T-cell (primary cell): ENCODE measurements at places on chromosomes 16 and 17. TPM values are rescaled to one million over a fixed set of nuclear protein-coding genes. Genes with fewer than 3 reads are reported as not detected.

DNA sequence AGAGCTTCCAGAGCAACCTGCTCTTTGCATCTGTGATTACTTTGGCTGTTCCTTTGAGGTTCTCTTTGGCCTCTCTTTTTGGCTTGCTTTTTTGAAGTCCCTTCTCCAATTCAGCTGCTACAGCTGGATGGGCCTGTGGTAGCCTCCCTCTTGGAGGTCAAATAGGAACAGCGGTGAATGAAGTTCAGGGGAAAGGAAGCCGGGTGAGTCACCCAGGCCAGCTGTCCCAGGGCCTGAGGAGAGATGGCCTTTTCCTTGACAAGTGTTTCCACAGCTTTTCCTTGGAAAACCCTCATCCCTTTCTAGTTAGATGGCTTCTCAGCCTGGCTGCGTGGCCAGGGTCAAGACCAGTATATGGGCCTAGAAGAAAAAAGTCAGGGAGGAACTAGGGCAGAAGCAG, 103.1 kb downstream of the STX8 start:
- no peak overlapping the region for H3K4me3 ChIP-seq
- no peak for DNase-seq
- peaks cover 17% of the 10 kb centered on the region for H3K4me1 ChIP-seq
- H3K36me3 ChIP-seq: no peaks in the 10 kb centered on the region
- no peaks in the 10 kb centered on the region for H3K27me3 ChIP-seq

- H3K4me1 ChIP-seq: peaks cover 12% of the 10 kb centered on the region
- DNase-seq: no peak
- H3K27ac ChIP-seq: no peak overlapping the region
- no peaks in the 10 kb centered on the region for H3K27me3 ChIP-seq
- no peak overlapping the region for H3K4me3 ChIP-seq
These were observed 12.9 kb downstream of the IGSF6 start for GRCh38 chr16:21639493-21639892.

DNA sequence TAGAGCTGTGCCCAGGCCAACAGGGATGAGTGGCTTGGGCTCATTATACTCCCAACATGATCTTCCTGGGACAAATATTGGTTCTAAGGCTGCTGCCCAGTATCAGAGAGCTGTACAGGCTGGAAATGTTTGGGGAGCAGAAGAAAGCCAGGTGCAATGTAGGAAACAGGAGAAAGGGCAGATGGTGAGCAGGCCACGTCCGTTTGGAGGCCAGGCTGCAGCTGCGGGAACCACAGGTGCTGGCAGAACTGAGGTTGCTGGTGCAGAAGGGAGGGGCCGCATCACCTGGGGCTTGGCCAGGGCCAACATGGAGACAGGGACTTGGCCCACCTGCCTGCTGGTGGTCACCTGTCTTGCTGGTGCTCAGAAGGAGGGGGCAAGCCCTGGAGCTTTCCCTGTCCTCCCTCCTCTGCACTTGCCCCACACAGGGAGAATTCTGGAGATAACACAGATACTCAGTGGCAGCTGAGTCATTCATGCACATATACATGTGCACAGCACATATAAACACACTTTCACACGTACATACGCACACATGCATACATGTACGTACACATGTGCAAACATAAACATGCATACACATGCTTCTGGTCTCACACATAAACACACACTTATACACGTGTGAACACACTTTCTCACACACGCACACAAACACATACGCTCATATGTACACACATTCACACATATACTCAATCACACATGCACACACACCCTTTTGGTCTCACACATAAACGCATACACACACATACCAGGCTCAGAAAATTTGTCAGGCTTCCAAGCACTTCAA, 67.7 kb downstream of the WSCD1 start:
- H3K4me1 ChIP-seq: no peaks in the 10 kb centered on the region
- H3K27me3 ChIP-seq: peaks cover 4% of the 10 kb centered on the region
- no peak overlapping the region for H3K4me3 ChIP-seq
- DNase-seq: no peak

GRCh38 chr16:52526830-52527229, 20.1 kb downstream of the TOX3 start:
- H3K4me3 ChIP-seq: no peak overlapping the region
- H3K4me1 ChIP-seq: no peaks in the 10 kb centered on the region
- no peak overlapping the region for H3K27ac ChIP-seq
- DNase-seq: no peak

DNA sequence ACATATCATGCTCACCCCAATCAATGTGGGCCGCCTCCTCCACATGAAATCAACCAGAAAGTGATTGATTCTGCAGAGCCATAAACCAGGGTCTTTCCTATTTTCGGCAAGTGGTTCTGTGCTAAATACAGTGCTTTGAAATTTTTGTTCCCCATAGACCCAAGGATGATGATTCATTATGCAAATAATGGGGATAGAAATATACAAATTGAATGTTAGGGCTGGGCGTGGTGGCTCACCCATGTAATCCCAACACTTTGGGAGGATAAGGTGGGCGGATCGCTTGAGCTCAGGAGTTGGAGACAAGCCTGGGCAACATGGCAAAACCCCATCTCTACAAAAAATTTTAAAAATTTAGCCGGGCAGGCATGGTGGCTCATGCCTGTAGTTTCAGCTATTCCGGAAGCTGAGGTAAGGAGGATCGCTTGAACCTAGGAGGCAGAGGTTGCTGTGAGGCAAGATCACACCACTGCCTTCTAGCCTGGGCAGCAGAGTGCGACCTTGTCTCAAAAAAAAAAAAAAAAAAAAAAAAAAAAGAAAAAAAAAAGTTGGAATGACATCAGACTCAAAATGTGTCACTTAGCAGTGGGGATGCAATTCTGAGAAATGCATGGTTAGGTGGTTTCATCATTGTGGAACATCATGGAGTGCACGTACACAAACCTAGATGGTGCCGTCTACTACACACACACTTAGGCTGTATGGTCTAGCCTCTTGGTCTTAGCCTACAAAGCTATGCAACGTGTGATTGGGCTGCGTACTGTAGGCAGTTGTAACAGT, 581.7 kb downstream of the MAF start:
- H3K4me1 ChIP-seq: no peaks in the 10 kb centered on the region
- H3K36me3 ChIP-seq: no peaks in the 10 kb centered on the region
- DNase-seq: no peak
- H3K27me3 ChIP-seq: no peaks in the 10 kb centered on the region

DNA sequence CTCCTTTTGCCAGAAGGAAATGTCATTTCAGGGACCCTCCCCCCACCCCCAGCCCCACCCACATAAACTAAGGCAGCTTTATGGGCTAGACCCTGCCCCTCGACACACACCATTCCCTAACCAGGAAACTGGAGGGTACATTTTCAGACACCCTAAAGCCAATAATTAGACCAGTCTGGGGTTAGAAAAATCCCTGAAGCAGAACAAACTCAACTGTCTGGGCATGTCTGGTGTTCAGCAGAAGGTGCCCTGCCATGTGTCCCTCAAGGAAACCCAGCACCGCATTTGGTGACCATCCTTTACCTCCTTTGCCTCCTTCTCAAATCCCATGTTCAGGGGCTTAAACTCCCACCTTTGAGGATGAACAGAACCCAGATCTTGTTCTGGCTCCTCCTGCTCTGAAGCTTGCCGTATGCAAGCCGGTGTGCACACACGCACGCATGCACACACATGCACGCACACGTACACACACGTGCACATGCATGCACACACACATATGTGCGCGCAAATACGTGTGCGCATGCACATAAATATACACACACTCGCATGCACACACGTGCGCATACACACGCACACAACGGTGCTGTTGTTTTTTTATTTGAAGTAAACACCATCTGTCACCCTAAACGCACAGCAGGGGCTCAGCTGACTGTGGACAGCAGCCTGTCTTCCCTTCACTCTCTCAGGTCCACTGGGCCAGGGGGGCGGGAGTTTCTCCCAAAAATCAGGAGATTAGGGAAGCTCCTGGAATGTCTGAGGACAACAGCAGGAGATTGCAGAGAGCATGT, 156.8 kb upstream of the TNRC6C start:
- H3K4me1 ChIP-seq: no peaks in the 10 kb centered on the region
- no peaks in the 10 kb centered on the region for H3K27me3 ChIP-seq
- H3K27ac ChIP-seq: no peak overlapping the region
- H3K4me3 ChIP-seq: no peak overlapping the region
- no peaks in the 10 kb centered on the region for H3K36me3 ChIP-seq

GRCh38 chr17:37405955-37406634, 541 bp downstream of the ACACA start:
- no peak for DNase-seq
- H3K27me3 ChIP-seq: no peaks in the 10 kb centered on the region
- H3K27ac ChIP-seq: peak overlapping the region; percentile 61
- peak overlapping the region; percentile 93 for H3K4me3 ChIP-seq
- H3K36me3 ChIP-seq: no peaks in the 10 kb centered on the region

Gene SYNGR3
- 1.1 TPM for total RNA-seq

Gene RAB26
- total RNA-seq: not detected

Gene CACNG3
- total RNA-seq: not detected

Gene CD7
- total RNA-seq: 135 TPM

Gene ZG16
- 0.15 TPM for total RNA-seq

Gene KRT12
- not detected for total RNA-seq
